ENCODE measurements at places on chromosomes 1 and 21.

DNA sequence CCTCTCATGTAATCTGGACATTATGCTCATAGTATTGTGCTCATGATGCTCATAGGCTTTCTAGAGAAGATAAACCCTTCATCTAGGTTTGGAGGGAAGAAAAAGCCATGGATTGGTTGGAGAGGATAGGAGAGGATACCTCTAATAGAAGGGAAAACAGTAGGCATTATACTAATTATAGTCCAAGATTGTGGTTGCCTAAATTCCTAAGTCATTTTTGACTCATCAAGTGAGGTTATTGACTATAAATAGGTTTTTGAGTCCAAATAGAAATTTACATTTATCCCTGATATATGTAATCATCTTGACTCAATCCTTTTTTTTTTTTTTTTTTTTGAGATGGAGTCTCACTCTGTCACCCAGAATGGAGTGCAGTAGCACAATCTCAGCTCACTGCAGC, 5.0 kb downstream of the SYT11 start:
- no peak for DNase-seq

DNA sequence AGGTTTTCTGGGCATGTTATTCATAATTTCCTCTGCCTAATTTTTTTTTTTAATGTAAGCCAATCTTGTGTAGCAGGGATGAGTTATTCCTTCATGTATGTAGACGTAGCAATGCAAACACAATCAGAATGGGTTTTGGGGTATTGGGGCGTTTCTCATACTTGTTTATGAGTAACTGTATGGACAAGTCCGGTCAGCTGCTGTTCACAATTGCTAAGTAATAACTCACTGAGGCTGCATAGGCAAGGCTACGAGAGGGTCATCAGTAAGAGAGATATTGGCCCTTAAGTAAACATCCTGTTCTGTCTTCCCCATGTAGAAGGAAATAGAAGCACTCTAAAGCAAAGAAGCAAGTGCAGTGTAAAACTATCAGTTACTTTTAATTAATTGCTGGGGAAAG, 9.5 kb upstream of the TARS2 start:
- no peak for DNase-seq

GRCh38 chr1:101216623-101217022, 20.2 kb upstream of the S1PR1 start:
- no peak for DNase-seq

GRCh38 chr1:9852410-9853248, 28.9 kb upstream of the CLSTN1 start:
- DNase-seq = no peak

DNA sequence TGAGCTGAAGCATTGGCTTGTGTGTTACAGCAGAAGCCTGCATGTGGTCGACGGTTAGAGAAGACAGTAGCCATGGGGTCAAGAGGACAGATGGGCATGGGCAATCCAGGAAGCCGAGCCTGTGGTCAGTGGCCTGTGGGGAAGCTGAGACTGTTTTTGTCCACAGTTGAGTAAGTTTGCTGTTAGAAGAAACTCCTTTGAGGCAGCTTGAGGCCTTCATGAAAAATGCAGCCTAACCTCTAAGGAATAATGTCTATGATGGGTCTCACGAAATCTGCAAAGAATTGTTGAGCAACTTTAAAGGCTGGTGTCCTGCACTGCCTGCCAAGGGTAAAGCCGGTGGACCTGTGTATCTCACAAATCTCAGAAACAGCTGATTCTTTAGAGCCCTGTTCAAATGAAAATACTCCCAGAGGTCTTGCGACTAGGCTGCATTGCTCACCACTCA, 322.4 kb downstream of the SETD4 start:
- DNase-seq = no peak

- DNase-seq = no peak
Observed at GRCh38 chr1:230365723-230366307, 60.3 kb downstream of the PGBD5 start.

DNA sequence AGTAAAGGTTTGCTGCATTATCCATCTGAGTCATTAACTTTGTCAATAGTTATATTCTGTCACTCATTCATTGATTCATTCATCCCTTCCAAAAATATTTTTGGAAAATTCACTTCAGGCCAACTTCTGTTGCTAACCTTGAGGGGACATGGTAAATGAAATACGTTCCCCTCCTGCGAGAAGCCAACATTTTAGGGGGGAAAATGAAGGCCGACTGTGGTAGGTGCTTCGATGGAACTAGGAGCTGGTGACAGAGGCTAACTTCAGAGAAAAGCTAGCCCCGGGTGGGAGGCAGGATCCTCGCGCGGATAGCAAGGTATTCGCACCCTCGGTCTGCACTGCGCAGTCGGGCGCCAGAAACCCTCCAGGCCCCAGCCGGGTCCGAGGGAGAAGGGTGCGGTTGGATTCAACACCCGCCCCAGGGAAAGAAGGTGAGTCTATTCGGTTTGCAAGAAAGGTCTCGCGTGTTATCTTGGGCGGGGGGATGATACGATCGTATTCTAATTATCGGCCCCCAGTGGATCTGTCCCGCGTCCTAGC, 646 bp upstream of the RRP15 start:
- no peak for DNase-seq

GRCh38 chr1:8281843-8282509, 35.9 kb upstream of the SLC45A1 start:
- no peak for DNase-seq
